ENCODE measurements at places on chromosomes 7 and 10. TPM values are rescaled to one million over a fixed set of nuclear protein-coding genes. Genes with fewer than 3 reads are reported as not detected.

CASP7 gene
- 35.4 TPM for total RNA-seq

DNA sequence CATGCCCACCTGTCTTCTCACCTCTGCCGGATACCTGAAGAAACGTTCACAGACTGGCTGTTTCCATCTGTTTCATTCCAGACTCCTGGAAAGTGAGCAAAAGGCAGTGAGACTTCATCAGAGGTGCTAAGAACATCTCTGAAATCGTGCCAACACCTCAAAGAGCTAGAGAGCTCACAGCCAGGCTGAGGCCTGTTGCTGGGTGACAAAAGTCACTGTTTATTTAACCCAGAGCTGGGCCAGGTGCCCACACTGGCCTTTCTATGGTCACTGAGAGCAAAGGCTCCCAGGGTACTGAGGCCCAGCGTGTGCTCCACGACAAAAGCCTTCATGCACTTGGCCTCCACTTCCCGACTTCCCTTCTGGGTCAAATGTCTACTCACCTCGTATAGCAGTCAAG, 3.7 kb upstream of the NANOS1 start:
- DNase-seq, result no peak

- DNase-seq, result no peak
Observed at GRCh38 chr7:25940086-25940906, 211.7 kb upstream of the NFE2L3 start.

- no peak for DNase-seq
Observed at GRCh38 chr10:3714967-3715366, 70.0 kb downstream of the KLF6 start.

DNA sequence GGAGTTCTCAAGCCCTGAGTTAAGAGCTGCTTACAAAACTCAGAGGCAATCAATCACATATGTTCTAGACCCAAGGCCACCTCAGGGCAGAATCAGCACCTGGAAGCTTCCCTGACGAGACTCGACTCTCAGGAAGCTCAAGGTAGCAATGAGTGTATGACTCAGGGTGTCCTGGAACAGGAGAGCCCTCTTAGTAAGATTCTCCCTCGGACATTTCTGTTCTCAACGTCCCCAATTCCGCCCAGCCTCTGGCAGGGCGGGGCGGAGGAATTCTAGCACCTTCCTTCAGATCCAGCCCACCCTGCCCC, 39.6 kb upstream of the PROSER2 start:
- DNase-seq, result no peak

STRIP2 gene
- 16.7 TPM for total RNA-seq

GRCh38 chr7:159028508-159029401, 115.9 kb downstream of the VIPR2 start:
- DNase-seq, result no peak

SPAM1 gene
- total RNA-seq, result not detected

- DNase-seq, result no peak
Observed at GRCh38 chr7:92648067-92648466, 57.9 kb upstream of the FAM133B start.

DNA sequence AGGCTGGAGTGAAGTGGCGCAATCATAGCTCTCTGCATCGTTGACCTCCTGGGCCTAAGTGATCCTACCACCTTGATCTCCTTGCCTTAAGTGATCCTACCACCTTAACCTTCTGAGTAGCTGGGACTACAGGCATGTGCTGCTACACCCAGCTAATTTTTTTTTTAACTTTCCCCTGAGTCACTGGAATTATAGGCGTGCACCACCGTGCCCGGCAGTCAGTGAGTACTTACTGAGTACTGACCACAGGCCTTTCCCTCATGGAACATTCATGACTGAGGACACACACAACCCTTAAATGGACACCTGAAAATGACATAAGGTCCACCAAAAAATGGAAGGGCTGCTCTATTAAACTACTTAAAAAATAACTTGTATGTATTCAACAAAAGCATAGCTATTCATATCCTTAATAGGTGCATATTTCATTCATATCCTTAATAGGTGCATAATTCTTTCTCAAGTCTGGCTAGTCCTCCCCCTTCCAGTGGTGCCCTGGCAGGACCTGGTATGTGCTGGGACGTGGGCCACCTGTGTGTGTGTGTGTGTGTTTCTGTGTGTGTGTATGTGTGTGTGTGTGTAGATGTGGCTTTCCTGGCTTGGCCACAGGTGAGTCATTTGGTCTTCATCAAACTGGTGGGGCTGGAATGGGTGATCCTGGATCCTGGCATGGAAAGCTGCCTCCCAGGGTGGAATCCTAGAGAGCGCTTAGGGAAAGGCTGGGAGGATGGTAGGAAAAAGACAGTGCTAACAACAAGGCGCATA, 3.5 kb downstream of the FAM180A start:
- no peak for DNase-seq

DNA sequence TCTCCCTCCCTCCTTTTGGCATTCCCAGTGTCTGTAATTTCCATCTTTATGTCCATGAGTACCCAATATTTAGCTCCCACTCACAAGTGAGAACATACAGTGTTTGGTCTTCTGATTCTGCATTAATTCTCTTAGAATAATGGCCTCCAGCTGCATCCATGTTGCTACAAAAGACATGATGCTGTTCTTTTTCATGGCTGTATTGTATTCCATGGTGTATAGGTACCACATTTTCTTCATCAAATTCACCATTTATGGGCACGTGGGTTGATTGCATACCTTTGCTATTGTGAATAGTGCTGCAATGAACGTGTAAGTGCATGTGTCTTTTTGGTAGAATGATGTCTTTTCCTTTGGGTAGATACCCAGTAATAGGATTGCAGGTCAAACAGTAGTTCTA, 576.8 kb downstream of the GALNT17 start:
- no peak for DNase-seq

DNA sequence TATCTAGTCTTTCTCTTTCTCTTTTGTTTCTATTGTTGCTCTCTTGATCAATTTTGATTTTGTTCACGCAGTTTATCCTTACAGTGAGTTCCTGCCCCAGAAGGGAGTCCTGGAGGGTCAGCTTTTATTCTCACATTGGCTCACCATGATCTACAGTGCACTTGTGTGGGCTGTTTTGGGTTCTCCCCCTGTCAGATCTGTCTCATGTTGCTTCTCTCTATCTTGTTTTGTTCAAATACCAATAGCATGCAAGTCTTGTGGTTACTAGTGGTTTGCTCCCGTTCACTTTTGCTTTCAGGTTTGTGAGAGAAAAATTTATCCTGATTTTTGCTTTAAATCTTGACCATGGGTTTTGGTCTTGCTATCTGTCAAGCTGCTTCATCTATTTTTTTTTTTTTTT, 74.3 kb downstream of the PTN start:
- no peak for DNase-seq

DNA sequence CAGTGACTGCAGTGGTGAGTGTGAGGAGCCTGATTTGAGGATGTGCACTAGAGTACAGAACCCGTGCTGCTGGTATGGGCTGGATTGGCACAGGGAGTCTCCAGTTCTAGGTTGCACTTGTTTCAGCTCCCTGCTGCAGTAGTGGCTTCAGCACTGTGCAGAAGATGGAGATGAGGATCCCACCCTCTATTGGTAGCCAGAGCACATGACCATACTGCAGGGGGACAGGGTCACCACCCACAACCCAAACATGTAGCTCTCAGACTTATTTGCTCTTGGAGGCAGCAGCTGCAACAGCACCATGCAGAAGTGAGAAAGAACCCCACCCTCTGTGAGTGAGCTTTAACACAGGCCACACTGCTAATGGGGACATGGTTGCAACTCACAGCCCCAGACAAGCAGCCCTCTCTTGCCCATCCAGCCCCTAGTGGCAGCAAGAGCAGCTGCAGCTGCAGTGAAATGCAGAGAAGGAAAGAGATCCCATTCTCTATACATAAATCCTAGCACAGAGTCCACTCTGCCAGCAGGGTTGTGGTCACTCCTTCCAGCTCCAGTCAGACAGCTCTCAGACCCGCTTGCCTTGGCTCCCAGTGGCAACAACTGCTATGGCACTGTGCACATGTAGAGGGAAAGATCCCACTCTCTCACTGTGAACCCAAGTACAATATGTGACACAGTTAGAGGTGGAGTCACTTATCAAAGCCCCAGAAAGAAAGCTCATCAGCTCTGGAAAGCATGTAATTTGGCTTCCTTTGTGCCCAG, 51.4 kb upstream of the SCIN start:
- peak; percentile 31 for DNase-seq

CALHM3 gene
- not detected for total RNA-seq

DNA sequence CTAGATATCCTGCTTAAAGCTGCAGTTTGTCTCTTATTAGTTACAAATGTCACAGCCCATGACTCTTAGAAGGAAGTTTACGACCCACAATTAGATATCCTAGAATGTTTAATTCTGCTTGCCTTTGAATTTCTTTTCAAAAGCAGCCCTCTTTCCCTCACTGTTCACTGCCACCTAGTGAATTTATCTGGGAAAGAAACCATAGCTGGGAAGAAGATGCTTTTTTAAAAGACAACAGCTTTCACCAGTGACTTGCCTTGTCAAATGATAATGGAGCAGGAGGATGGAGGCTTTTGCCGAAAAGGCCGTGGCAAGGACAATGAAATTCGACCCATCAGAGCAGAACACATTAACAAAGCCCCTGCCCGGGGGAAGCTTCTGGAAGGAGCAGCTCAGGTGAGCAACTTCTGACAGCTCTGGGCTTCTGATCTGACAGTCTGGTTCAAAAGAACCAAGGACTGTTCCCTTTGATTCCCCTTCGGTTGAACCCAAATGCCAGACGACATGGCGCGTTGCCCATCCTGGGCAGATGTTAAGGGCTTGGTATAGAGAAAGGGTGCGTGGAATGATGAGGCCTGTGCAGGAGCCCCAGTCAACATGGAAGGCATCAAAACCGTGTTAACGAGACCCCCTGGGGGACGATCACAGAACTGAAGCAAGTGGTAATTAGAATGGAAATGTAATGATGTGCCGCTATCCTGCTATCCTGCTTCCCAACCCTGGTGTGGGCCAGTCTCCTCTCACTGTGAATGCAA, 236.8 kb downstream of the FRMD4A start:
- DNase-seq, result no peak

DNA sequence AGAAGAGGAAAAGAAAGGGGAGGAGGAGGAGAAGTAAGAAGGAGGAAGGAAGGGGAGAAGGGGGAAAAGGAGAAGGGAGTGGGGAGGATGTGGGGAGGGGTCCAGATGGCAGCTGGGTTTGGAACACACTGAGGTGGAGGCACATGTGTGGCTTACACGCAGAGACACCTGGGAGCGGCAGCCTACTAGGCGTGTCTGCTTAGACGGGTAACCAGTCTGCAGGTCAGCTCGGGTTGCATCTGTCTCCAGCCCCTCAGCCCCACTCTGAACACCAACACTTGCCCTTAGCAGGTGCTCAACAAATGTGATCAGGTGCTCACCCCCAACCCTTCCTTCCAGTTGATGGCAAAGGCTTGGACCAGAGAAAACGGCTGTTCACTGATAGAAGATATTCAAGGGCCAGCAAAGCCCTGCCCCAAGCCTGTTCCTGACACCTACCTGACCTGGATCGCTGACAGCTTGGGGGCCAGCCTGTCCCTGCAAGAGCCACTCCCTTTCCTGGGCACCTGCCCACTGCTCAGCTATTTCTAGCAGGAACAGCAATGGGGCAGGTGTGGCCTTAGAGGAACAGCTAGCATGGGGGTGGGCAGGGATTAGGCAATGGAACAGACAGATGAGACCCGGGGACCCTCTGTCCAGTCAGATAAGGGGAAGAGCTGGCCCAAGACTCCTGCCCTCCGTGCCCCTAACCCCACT, 70.5 kb downstream of the SH3PXD2A start:
- DNase-seq, result no peak

DNA sequence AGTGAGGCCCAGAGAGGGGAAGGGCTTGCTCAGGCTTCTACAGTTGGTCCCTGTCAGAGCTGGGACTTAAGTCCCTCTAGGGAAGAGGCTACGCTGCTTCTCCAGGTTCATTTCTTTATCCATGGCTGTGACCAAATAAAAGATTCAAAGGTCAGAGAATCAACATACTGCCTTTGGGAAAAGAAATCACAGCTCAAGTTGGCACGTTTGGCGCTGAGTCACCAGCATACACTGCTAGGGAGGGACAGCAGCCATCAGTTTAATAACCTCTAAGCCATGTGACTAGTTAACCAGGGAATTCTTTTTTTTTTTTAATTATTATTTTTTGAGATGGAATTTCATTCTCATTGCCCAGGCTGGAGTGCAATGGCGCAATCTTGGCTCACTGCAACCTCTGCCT, 28.4 kb upstream of the CRHR2 start:
- DNase-seq, result no peak

DNA sequence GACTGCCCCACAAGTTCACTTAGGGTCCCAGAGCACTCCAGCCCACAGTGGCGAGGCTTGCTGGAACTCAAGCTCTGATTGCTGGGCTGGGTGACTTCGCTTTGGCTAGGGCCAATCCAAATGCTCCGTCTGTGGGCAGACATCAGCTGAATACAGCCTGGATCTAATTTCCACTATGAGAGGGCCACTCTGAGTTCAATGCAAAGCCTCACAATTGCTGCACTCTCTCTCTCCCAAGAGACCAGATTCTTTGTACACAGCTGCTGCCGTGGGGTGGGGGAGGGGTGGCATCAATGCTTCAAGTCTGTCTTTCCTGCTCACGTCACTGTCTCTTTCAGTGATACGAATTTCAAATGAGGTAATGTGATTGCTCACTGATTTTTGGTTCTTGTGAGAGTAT, 47.3 kb upstream of the BPGM start:
- peak; percentile 82 for DNase-seq

DNA sequence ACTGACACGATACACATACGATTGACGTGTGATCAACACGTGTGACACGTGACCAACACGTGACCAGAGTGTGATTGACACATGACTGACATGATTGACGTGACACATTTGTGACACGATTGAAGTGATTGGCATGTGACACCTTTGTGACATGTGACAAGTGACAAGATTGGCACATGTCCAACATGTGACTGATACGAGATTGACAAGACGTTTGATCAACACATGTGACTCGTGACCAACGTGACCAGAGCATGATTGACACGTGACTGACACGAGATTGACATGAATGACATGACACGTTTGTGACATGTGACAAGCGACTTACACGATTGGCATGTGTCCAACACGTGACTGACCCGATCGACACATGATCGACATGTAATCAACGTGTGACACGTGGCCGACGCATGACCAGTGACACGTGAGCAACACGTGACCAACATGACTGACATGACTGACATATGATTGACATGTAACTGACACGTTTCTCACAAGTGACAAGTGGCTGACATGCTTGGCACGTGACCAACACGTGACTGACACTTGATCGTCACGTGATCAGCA, 22.0 kb downstream of the CRPPA start:
- DNase-seq, result no peak

PLEKHS1 gene
- total RNA-seq, result 6.1 TPM

- DNase-seq, result peak; percentile 95
Observed at GRCh38 chr7:96380111-96380512, 58.2 kb upstream of the SLC25A13 start.

SDK1 gene
- 3.4 TPM for total RNA-seq

- DNase-seq, result no peak
Observed at GRCh38 chr7:122901250-122901649, 15.0 kb upstream of the CADPS2 start.

- no peak for DNase-seq
Observed at GRCh38 chr10:79055892-79056291, 12.9 kb upstream of the ZMIZ1 start.

KCNMA1 gene
- total RNA-seq, result 0.69 TPM

GRCh38 chr10:23514321-23514720, 75.4 kb downstream of the OTUD1 start:
- no peak for DNase-seq

CPXM2 gene
- not detected for total RNA-seq

AMPH gene
- total RNA-seq, result 0.03 TPM

- DNase-seq, result no peak
Observed at GRCh38 chr7:2123360-2123759, 109.4 kb downstream of the MAD1L1 start.
